ENCODE measurements at places on chromosomes 3 and 15. TPM values are rescaled to one million over a fixed set of nuclear protein-coding genes. Genes with fewer than 3 reads are reported as not detected.

Gene CCNL1
- 35.3 TPM for polyA plus RNA-seq

Gene PLAAT1
- not detected for polyA plus RNA-seq

Gene CCR8
- polyA plus RNA-seq, result not detected

GRCh38 chr3:69558912-69559311 is 173.0 kb upstream of the FRMD4B start:
- H3K4me3 ChIP-seq, result no peak overlapping the region
- no peaks in the 10 kb centered on the region for H3K27me3 ChIP-seq
- no peaks in the 10 kb centered on the region for H3K4me1 ChIP-seq
- DNase-seq, result no peak
- no peak overlapping the region for H3K27ac ChIP-seq
- H3K36me3 ChIP-seq, result no peaks in the 10 kb centered on the region

DNA sequence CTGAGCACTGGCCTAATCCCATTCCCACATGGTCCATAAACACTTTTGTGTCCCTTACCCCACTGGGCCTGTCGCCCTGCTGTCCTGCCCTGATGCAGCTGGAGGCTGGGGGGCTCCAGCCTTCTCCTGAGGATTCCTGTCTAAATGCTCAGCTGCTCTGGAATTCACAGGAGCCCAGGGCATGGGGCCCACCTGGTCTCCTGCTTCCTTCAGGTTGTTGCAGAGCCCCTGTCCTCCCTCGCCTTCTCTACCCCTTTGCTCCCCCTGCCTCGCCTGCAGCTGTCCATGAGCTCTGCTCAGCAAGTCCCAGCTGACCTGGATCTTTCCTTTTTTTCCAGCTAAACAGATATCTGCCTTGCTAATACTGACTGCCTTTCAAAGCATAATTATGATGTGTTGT is 286.9 kb downstream of the XXYLT1 start:
- DNase-seq, result no peak
- H3K27ac ChIP-seq, result no peak overlapping the region
- no peak overlapping the region for H3K4me3 ChIP-seq
- H3K27me3 ChIP-seq, result peaks cover 2% of the 10 kb centered on the region
- no peaks in the 10 kb centered on the region for H3K36me3 ChIP-seq
- H3K4me1 ChIP-seq, result no peaks in the 10 kb centered on the region

DNA sequence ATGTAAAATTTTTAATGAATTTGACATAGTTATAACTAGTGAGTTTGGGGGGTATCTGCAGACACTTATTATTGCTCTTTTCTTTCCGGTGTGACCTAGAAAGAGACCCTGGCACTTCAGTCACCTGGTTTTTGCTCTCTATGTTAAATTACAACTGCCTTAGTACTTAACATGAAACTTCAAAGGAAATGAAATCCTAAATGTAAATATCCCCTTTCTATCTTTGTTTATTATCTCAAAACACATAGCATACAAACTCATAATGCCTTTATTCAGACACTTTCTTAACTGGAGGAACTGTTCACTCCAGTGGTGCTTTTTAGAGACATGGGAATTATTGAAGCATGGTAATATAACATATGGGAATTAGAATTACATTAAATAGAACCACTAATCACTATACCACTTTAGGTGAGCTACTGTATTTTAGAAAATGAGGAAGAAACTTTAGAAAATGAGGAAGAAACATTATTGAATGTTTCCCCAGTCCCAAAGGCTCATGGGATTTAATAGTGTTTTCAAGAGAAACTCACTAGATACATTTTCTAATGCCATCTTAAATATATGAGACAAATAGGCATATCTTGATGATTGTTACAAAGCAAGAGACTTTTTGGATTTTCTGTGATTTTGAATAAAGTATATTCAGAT is 119.5 kb upstream of the MLF1 start:
- H3K27ac ChIP-seq, result no peak overlapping the region
- peaks cover 6% of the 10 kb centered on the region for H3K36me3 ChIP-seq
- no peak overlapping the region for H3K4me3 ChIP-seq
- peaks cover 12% of the 10 kb centered on the region for H3K4me1 ChIP-seq
- no peak for DNase-seq
